ENCODE measurements at places on chromosomes 6 and 20.

DNA sequence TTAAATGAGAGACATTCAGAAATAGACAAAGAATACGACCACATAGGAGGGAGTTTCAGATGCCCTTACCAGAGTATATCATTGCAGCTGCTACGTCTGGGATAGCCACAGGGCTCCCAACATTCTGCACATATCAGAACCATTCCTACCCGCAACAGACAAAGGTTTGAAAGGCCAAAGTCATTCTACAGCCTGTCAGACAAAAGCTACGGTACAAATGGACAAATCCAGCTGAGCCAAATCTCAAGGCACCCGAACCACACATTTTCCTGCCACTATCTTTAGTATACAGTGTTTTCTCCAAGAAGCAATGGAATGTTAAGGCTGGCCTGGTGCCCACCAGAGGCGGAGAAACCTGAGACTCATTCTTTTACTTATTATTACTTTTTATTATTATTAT lies 30.5 kb upstream of the LYRM2 start:
- no peak for DNase-seq

GRCh38 chr6:168007592-168008338 lies 10.3 kb downstream of the KIF25 start:
- DNase-seq, result peak; percentile 99

DNA sequence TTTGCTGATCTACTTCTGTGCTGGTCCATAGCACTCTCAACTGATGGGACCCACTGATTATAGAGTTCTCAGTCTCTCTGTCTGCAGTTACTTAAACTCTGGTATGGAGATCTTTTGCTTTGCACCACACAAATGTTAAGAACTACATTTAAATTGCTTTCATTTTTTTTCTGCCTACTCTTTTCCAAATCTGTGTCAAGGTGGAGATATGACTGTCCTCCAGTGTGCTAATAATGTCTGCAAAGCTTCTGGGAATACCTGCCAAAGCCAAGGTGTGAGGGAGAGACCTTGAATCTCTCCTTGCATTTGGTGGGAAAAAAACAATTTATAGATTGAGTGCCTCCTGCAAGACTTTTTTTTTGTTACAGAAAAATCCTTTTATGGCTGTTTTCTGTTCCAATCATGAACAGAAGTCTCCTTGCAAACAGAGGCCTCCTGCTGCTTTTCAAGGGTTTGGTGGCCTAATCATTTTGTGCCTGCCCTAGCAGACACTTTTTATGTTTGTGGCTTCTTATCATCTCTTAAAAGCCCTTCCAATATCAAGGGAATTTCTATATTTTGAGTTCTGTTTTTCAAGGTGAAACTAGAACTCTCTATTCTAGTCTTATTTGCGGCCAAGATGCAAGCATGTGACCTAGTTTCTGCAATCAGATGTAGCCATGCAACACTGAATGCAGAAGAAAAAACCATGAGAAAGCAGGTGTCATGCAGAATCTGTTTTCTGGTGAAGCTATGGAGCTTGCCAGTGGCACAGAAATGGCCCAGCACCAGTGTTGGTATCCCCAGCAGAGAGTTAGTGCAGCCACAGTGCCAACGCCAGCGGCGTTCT lies 23.2 kb upstream of the AKIRIN2 start:
- DNase-seq, result no peak

GRCh38 chr6:118152524-118152923 lies 245.5 kb downstream of the SLC35F1 start:
- DNase-seq, result no peak

DNA sequence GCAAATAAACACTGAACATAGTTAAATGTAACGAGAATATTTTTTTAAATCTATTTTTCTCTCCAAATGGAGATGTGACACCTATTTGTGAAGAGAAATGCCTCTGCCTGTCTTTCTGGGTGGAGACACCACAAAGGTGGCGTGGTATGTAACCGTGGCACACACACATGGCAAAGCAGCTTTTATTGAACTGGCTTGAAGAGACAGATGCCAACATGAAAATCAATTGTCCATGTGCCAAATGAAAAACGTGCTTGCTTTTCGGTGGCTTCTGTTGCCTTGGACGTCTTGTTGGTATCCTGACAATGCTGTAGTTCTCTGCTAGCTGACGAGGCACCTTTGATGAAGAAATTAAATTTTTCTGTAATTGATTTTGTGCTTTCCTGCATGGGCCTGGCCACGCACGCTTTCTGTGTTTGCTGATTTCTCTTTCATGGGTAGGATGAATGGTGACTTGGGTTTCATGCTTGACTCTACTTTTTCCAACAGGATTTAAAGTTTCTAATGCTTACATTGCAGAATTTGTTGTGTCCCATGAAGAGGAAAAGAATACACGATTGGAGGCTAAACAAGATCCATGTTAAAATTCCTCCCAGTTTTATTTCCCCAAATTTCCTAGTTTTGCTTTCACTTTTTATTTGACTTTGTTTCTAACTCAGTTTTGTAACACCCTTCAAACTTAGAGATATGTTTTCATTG lies 202.6 kb downstream of the TMEM242 start:
- no peak for DNase-seq

- no peak for DNase-seq
These were observed 297.3 kb upstream of the KCNQ5 start for GRCh38 chr6:72324591-72324990.

DNA sequence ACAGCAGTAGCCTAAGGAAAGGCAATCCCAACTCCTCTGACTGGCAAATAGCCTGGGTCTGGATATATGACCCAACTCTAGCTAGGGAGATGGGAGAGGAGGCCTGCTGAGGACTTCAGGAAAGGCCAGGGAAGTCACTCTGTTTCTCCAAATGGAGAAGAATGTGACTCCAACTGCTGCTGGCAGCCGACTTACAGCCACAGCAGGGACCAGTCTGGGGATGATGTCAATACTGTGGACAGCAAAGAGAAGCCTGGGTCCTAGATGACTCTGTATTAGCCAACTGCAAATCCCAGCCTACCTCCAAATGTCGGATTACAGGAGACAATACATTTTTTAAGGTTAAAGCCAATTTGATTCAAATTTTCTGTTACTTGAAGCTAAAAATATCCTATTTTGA lies 232.6 kb downstream of the FOXC1 start:
- DNase-seq, result no peak

- DNase-seq, result peak; percentile 52
These were observed 1223.6 kb upstream of the GJE1 start for GRCh38 chr6:140909156-140909555.

GRCh38 chr6:33621711-33622388 lies 728 bp downstream of the ITPR3 start:
- DNase-seq, result peak; percentile 71

DNA sequence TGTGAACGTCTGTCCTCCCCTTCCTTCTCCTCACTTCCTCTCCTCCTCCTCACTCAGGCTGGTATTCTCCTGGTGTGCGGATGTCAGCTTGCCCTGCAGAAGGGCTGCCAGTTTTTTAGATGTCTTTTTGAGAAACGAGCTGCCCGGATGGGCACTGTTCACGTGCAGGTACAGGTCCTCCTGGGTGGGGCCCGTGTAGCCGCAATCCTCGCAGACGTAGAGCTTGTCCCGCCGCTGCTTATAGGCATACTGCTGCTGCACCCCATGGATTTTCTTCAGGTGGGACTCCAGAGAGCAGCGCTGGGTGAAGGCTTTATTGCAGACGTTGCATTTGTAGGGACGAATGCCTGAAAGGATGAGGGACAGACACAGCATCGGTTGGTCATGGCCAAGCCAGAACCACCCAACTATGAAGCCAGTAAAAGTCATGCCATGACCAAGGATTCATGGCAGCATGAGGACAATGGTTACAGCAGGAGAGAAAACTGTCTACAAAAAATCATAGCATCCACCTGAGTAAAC lies 33.0 kb downstream of the OVOL2 start:
- DNase-seq, result no peak

GRCh38 chr6:99588618-99589289 lies 17.9 kb upstream of the PRDM13 start:
- DNase-seq, result peak; percentile 68

DNA sequence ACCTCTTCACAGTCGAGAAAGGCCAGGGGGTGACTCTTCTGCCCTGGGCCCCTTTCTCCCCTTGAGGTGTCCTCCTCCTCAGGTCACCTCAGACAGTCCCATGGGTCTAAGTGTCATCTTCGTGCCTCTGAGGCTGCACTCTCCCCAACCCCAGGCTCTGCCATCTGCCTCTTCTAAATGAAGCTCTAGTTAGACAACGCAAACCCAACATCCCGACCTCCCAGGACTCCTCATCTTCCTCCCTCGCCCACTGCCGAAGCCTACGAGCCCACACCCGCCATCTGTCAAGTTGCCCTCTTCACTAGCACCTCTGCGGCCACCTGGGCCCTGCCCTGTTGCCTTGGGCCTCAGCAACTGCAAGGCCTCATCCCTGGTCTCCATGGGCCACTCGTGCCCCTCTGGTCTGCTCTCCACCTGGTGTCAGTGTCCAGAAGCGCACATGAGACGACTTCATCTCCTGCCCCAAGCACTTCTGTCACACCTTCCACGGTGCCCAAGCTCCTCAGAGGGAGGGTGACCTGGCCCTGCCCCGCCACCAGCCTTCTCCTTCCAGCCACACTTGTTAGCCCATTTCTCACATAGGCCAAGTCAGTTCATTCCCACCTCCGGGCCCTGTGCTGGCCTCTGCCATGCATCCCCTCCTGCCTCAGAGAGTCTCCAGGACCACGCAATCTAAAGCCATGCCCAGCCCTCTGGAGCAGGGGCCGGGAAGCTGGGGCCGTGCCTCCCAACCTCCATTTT lies 53.8 kb downstream of the RRBP1 start:
- DNase-seq, result no peak

DNA sequence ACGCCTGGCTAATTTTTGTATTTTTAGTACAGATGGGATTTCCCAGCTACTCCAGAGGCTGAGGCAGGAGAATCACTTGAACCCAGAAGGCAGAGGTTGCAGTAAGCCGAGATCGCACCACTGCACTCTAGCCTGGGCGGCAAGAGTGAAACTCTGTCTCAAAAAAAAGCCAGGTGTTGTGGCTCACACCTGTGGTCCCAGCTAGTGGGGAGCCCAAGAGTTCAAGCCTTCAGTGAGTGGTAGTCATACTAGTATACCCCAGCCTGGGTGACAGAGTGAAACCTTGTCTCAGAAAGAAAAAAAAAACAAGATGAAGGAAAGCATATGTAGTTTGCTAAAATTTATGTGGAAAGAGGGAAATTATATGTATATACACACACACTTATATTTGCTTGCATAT lies 20.0 kb upstream of the POU5F1 start:
- DNase-seq, result no peak

DNA sequence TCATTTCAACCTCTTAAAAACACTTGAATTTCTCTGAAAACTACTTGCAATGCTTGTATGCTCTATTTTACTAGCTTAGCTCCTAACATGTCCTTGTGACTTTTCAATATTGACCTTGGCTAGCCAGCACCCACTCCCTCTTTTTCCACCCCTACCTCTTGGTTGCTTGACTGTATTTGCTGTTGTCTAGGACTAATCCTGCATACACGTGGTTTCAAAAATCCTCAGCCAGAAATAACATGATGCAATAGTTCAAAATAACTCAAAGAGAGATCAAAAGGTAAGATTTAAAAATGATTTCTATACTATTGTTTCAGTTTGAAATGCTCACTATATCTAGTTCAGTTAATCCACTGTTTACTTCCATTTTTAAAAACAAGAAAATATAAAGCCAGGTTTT lies 102.3 kb upstream of the TBX18 start:
- no peak for DNase-seq

Data from M059J (cell line).